ENCODE measurements at places on chromosomes 12 and 14.
A peak's percentile ranks its signal among the peaks of the same experiment; 100 is the strongest.

- H3K27ac ChIP-seq, result no peak overlapping the region
- DNase-seq, result no peak
- H3K36me3 ChIP-seq, result no peaks in the 10 kb centered on the region
- peaks cover 34% of the 10 kb centered on the region for H3K27me3 ChIP-seq
- no peaks in the 10 kb centered on the region for H3K4me1 ChIP-seq
- no peak overlapping the region for H3K4me3 ChIP-seq
These were observed 10.9 kb upstream of the COL2A1 start for GRCh38 chr12:48015129-48015528.

GRCh38 chr14:49994951-49995561 is 102.2 kb downstream of the ARF6 start:
- no peak overlapping the region for H3K4me3 ChIP-seq
- no peaks in the 10 kb centered on the region for H3K27me3 ChIP-seq
- H3K27ac ChIP-seq, result no peak overlapping the region
- no peak for DNase-seq
- peaks cover 47% of the 10 kb centered on the region for H3K4me1 ChIP-seq

GRCh38 chr12:101969-102878 is 35.7 kb downstream of the IQSEC3 start:
- H3K36me3 ChIP-seq, result no peaks in the 10 kb centered on the region
- H3K27ac ChIP-seq, result no peak overlapping the region
- H3K4me1 ChIP-seq, result peaks cover 21% of the 10 kb centered on the region
- no peak for DNase-seq
- H3K27me3 ChIP-seq, result peaks cover 12% of the 10 kb centered on the region

DNA sequence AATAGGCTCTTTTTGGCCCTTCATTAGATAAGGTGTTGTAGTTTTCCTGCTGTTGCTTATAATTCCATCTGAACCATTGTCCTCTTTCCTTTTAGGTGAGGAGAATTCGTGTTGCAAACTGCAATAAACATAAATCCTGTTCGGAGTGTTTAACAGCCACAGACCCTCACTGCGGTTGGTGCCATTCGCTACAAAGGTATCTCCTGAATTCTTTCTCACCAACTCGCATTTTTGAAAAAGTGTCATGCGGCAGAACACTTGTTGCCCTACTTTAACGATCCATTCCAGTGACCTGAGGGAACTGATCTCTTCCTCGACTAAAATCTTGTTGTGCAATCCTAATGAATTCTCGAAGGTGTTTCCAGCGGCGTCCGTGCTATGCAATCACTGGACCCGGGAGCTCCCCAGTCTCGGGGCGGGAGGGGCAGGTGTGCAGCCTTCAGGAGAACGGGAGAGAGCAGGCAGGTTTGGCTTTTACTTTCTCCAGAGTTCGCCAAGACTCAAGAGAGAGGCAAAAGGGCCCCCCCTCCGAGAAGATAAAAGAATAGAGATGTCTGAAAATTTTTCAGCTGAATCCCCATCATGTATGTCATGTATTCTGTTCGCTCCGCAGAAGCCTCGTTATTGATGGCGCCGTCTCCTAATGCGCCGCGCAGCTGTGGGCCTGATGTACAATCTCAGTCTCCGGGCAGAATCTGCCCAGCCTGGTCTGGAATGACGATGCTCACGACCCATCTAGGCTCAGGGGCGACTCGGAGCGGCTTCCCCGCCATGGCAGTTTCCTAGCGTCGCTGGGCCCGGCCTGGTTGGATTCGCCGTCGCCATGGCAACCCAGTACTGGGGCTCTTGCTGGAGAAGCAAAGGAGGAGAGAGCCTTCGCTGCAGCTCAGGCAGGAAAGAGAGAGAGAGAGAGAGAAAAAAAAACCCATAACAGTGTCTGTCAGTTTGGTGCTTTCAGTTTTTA is 38.2 kb downstream of the PLXNC1 start:
- H3K36me3 ChIP-seq, result peaks cover 12% of the 10 kb centered on the region
- peaks cover 14% of the 10 kb centered on the region for H3K4me1 ChIP-seq
- no peak overlapping the region for H3K4me3 ChIP-seq
- no peak for DNase-seq
- H3K27me3 ChIP-seq, result no peaks in the 10 kb centered on the region

- H3K36me3 ChIP-seq, result peaks cover 17% of the 10 kb centered on the region
- DNase-seq, result peak; percentile 42
- H3K27ac ChIP-seq, result no peak overlapping the region
- peaks cover 35% of the 10 kb centered on the region for H3K4me1 ChIP-seq
- peaks cover 2% of the 10 kb centered on the region for H3K27me3 ChIP-seq
- no peak overlapping the region for H3K4me3 ChIP-seq
These were observed 9.1 kb upstream of the NEMF start for GRCh38 chr14:49861699-49862088.

- H3K27ac ChIP-seq, result peak overlapping the region; percentile 98
- no peaks in the 10 kb centered on the region for H3K27me3 ChIP-seq
- peak overlapping the region; percentile 57 for H3K4me3 ChIP-seq
- peaks cover 54% of the 10 kb centered on the region for H3K4me1 ChIP-seq
These were observed 2.3 kb downstream of the SPATS2 start for GRCh38 chr12:49369411-49370145.

DNA sequence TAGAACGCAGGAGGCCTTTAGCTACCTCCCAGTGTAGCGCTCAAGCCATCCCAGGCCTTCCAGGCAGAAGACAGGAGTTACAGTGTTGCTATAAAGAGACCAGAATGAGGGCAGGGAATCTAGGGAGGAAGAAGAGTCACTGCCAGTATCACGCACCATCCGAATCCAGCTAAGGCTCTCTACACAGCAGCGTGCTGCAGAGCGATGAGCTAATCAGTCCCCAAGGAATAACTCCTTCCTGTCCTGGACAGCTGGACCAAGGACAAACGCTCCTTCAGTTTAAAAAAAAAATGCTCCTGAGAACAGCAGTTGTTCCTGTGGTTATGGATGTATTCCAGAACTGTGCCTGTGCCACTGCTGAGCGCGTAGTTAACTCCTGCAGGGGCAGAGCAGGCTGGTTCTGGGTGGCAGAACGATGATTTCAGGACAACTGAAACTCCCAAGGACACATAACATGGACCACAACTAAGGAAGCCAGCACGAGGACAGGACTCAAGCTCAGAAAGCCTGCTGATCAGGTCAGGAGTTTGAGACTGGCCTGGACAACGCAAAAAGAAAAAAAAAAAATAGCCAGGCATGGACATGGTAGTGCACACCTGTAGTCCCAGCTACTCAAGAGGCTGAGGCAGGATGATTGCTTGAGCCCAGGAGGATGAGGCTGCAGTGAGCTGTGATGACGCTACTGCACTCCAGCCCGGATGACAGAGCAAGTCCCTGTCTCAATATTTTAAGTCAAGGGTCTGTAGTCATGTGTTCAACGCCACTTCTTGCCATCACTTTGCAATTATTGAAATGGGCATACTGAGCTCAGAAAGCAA is 2.6 kb downstream of the IFFO1 start:
- no peak overlapping the region for H3K4me3 ChIP-seq
- DNase-seq, result no peak
- peaks cover 44% of the 10 kb centered on the region for H3K4me1 ChIP-seq
- H3K27me3 ChIP-seq, result no peaks in the 10 kb centered on the region
- H3K27ac ChIP-seq, result no peak overlapping the region

- H3K27ac ChIP-seq, result no peak overlapping the region
- H3K4me1 ChIP-seq, result peaks cover 4% of the 10 kb centered on the region
- H3K4me3 ChIP-seq, result no peak overlapping the region
- H3K36me3 ChIP-seq, result peaks cover 58% of the 10 kb centered on the region
- H3K27me3 ChIP-seq, result no peaks in the 10 kb centered on the region
These were observed 41.6 kb downstream of the NT5DC3 start for GRCh38 chr12:103799504-103799856.

GRCh38 chr12:45388545-45388944 is 172.7 kb downstream of the ANO6 start:
- DNase-seq, result no peak
- no peaks in the 10 kb centered on the region for H3K27me3 ChIP-seq
- no peak overlapping the region for H3K27ac ChIP-seq
- peaks cover 57% of the 10 kb centered on the region for H3K36me3 ChIP-seq
- no peaks in the 10 kb centered on the region for H3K4me1 ChIP-seq

GRCh38 chr12:12518919-12519318 is 43.7 kb downstream of the DUSP16 start:
- H3K4me1 ChIP-seq, result no peaks in the 10 kb centered on the region
- H3K27ac ChIP-seq, result no peak overlapping the region
- H3K4me3 ChIP-seq, result no peak overlapping the region

DNA sequence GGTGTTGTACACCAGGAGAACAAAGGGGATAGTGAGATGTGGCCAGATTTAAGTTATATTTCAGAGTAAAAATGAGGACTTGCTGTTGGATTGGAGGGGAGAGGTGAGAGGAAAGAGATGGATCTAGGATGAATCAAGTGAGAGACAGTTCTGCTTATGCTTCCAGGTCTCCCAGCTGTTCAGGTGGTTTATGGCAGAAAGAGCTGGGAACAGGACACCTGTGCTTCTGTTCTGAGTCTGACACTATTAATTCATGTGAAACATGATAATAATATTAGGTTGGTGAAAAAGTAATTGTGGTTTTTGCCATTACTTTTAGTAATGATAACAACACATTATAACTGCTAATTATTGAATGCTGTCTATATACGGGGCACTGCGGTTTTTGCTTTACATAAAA is 55.7 kb downstream of the SLC15A5 start:
- H3K27ac ChIP-seq, result no peak overlapping the region
- DNase-seq, result no peak
- no peaks in the 10 kb centered on the region for H3K27me3 ChIP-seq
- no peak overlapping the region for H3K4me3 ChIP-seq

DNA sequence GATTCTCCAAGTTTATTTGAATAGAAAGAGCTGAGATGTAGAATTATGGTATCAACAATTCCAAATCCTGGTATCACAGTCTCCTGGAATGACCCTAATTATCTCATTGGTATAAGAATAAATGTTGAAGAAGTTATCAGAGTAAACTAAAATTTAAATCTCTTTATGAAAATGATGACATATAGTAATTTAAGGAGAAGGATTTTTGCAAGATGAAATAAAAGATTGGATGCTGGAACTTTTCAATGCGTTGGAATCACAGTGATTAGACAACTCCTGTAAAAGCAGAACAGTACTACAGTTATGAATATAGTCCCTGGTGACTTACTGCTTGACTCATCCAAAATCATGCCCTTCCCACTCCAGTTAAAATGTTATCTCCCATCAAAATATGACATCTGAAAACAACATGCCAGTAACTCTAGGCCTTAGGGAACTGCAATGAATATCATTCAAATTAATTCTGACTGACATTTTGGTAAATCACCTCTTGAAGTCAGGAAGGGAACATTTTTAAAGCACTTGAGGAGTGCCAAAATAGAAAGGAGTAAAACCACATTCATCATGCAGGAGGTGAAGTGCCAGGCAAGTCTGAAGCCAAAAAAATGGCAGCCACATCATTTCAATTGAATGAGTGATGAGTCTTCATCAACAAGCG is 197.8 kb upstream of the PRKD1 start:
- no peak for DNase-seq
- H3K27ac ChIP-seq, result no peak overlapping the region
- no peaks in the 10 kb centered on the region for H3K4me1 ChIP-seq
- H3K36me3 ChIP-seq, result no peaks in the 10 kb centered on the region

DNA sequence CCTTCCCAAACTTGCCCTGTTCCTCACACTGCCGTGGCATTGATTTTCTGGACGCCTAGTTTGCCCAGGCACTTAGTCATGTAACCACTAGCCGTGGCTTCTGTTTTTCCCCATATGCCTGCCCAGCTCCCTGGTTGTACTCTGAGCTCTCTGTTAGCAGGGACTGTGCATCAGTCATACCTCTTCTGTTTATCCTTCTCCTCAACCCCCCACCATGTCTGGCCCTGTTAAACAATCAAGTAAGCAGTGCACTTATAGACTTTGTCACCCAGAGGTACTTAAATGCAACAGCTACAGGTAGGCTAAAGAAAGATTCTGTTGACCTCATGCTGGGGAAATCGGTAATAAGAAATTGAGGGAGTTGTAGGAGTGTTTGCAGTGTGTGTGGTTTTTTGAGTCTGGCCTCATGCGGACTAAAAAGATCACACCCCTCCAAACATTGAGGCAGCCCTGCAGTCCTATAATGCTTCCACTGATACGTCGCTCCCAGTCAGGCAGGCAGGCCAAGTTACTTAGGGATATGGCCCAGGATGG is 17.0 kb downstream of the UBE3B start:
- no peak for DNase-seq
- H3K4me1 ChIP-seq, result no peaks in the 10 kb centered on the region
- no peaks in the 10 kb centered on the region for H3K27me3 ChIP-seq
- H3K4me3 ChIP-seq, result no peak overlapping the region

- H3K4me3 ChIP-seq, result no peak overlapping the region
- H3K27ac ChIP-seq, result no peak overlapping the region
- H3K36me3 ChIP-seq, result peaks cover 22% of the 10 kb centered on the region
- H3K27me3 ChIP-seq, result no peaks in the 10 kb centered on the region
These were observed 155.0 kb downstream of the NUBPL start for GRCh38 chr14:31716208-31716607.

- H3K4me1 ChIP-seq, result no peaks in the 10 kb centered on the region
- no peaks in the 10 kb centered on the region for H3K27me3 ChIP-seq
- H3K4me3 ChIP-seq, result no peak overlapping the region
These were observed 452.7 kb upstream of the PDE3A start for GRCh38 chr12:19915392-19916195.

GRCh38 chr12:7503686-7504415 is at the start of gene CD163:
Gene CD163, minus strand, starts transcription at chr12:7503777. Its CDS starts 87 bp downstream, at chr12:7503690.
- H3K27me3 ChIP-seq, result peaks cover 4% of the 10 kb centered on the region
- DNase-seq, result no peak
- H3K36me3 ChIP-seq, result no peaks in the 10 kb centered on the region
- no peak within 1 kb of the TSS for H3K4me3 ChIP-seq
- H3K4me1 ChIP-seq, result no peaks in the 10 kb centered on the region

All from activated B cell treated with CpG ODN at 0.5 μM for 24 hours (primary cell).